ENCODE measurements at places on chromosomes 12 and 14.

DNA sequence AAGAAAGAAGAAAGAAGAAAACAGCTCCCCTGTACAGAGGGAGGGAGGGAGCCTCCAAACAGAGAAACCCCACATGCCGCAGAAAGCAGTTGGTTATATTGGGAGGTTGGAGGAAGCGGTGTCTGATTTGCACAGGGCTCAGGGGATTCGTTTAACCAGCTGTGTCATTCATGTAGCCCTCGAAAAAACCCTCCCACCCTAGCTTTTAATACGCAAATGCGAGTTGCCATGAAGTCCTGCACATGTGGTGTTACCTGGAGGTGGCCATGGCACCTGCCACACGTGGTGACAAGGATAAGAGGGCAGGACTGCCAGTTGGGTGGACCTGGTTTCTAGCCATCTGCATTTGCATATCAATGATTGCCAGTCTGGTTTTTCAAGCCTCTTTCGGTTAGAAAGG lies 40.9 kb downstream of the TMEM30B start:
- no peak for DNase-seq

GRCh38 chr12:7075939-7076338 lies 15.4 kb downstream of the C1S start:
- no peak for DNase-seq

DNA sequence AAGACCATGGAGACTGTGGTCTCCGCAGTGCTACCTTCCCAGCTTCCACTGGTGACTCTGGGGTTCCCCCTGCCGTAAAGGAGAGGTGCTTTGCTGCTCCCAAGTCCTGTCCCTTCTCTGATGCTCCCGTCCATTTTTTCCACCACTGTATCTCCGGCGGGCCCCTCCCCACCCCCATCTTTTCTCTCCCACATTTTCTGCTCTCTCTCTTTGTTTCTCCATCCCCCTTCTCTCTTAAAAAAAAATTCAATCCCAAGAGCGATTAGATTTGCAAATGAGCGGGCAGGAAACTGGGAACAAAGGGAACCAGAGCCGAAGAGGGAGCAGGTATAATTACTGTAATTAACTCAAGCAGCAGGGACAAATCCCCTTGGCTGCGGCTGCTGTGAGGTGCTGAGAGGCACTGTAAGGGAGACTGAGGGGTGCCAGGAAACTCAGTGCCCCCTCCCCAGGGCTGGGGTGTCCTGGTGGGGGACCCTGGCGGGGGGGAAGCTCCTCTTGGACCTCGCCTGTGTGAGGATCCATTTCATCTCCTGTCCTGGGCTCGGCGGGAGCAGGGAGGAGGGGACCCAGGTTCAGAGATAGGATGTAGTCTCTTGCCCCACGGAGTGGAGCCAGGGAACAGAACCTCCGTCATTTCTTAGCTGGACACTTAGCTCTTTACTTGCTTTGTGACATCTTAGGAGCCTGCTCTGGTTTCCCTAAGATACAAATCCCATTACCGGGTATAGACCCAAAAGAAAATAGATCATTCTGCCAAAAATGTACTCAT lies 140.4 kb upstream of the NRXN3 start:
- no peak for DNase-seq

GRCh38 chr12:78316136-78316535 lies 485.4 kb downstream of the NAV3 start:
- DNase-seq: no peak

- no peak for DNase-seq
Observed at GRCh38 chr12:22287776-22288621, 46.5 kb downstream of the ST8SIA1 start.

DNA sequence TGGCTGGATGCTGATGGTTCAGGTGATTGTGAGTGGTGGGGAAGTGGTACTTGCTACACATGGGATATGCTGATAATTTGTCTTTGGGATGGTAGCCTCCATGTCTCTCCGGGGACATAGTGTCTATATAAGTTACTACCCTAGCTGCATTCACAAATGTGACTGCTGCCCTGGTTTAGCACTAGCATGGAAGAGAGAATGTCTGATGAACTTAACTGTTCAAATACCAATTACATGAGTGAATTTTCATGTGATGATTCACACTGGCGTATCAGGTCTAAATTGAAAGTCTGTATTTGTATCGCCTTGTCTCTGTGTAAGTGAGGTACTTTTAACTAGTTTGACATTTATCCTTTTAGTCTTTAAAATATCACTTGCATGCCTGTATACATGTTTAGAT lies 34.4 kb downstream of the ATF7IP start:
- no peak for DNase-seq

DNA sequence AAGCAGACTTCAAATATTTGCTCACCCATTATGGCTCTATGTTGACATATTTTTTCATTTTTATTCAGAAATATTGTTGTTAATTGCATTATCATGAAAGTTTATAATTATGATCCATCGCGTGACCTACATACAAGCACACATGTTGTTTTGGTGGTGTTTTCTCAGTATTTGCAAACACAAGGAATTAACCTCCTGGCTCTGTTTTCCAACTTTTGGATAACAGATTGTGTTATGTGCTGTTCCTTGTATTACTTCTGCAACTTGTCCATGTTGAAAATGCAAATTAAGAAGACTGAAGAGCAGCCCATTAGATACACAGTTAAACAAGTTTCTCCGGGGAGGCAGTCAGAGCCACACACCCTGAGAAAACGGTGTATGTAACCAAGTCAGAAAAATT lies 201.2 kb downstream of the SEC23A start:
- DNase-seq: no peak

- no peak for DNase-seq
Observed at GRCh38 chr14:69270795-69271708, 11.1 kb downstream of the GALNT16 start.

DNA sequence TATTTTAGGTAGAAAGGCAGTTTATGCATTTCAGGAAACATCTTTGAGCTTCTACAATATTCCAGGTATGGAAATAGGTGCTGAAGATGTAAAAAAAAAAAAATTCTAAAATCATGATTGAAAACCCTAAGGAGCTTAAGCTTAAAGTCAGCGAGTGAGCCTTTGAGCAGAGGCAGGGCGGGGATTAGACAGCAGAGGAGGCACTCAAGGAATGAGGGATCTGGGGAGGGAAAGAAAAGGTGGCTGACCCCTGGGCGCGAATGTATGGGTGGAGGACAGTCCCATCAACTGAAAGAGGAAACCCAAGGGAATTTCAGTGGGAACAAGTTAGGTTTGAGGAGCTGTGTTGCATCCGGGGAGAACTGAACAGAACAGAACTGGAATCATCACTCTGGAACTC lies 6.4 kb upstream of the PTMS start:
- no peak for DNase-seq

- no peak for DNase-seq
Observed at GRCh38 chr14:53156238-53156637, 3.1 kb upstream of the DDHD1 start.

DNA sequence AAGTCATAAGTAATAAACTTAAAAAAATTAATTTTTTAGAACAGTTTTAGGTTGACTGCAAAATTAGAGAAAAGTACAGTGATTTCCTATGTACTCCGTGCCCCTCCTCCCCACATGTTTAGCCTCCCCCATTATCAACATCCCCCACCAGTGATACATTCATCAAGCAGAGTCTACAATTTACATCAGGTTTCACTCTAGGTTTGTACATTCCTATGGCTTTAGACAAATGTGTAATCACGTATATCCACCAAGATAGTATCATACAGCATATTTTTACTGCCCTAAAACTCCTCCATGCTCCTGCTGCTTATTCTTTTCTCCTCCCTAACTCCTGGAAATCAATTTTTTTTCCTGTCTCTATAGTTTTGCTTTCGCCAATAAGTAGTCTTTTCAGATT lies 438.7 kb downstream of the LRFN5 start:
- DNase-seq: no peak

DNA sequence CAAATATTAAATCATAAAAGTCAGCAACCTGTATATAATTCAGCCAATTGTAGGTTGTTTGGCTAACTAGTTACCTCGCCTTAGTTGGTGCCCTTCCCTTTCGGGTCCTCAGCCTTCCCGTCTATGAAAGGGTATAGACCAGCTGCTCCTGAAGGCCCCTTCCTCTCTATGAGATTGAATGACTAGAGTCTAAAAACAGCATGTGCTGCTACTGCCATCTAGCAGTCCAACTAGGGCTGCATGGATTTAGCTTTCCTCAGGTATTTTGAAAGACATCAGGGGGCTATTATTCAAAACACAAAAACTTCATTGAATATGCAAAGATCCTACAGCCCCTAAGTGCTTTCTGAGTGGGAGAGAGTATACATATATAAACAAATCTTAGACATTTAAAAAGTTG lies 37.0 kb upstream of the TMEM263 start:
- DNase-seq: no peak

DNA sequence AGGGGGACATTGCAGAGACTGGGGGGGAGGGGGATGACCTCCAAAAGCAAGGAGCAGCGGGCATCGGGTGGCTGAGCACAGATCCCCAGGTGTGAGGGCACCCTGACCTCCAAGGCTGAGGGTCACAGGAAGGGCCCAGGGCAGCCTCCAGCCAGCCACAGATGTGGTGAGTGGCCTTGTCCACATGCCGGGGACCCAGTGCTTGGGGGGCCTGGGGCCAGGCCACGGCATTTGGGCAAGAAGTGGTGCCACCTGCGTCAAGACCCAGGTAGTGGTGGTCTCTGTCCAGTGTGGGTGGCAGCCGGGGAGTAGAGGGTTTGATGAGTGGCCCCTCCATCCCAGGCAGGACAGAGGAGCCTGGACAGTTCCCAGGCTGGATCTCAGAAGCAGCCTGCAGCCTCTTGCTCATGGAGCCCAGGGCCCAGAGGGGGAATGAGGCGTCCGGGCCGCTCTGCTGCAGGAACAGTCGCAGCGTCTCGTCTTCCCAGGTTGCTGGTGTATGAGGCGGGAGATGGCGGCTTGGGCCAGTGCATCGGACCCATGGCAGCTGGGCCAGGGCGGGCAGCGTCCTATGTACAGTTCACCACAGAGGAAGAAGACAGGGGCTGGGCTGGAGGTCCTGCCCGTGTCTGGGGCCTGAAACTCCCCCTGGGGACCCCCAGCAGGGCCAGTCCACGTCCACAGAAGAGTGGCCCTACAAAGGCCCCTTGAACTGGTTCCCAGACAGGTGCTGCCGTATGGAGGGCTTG lies 33.5 kb downstream of the CCNK start:
- no peak for DNase-seq

Data from stimulated activated CD8-positive, alpha-beta memory T cell treated with anti-CD3 and anti-CD28 coated beads, Interleukin-2, amount 100 ng/mL, for 1 hour (primary cell).